SW480 (cell line): ENCODE measurements at places on chromosomes 11 and 22.

GRCh38 chr22:26642465-26643417 lies 14.6 kb upstream of the MIAT start:
- DNase-seq: no peak

- no peak for DNase-seq
Measured at GRCh38 chr11:64694026-64694755, 28.8 kb downstream of the NRXN2 start.

DNA sequence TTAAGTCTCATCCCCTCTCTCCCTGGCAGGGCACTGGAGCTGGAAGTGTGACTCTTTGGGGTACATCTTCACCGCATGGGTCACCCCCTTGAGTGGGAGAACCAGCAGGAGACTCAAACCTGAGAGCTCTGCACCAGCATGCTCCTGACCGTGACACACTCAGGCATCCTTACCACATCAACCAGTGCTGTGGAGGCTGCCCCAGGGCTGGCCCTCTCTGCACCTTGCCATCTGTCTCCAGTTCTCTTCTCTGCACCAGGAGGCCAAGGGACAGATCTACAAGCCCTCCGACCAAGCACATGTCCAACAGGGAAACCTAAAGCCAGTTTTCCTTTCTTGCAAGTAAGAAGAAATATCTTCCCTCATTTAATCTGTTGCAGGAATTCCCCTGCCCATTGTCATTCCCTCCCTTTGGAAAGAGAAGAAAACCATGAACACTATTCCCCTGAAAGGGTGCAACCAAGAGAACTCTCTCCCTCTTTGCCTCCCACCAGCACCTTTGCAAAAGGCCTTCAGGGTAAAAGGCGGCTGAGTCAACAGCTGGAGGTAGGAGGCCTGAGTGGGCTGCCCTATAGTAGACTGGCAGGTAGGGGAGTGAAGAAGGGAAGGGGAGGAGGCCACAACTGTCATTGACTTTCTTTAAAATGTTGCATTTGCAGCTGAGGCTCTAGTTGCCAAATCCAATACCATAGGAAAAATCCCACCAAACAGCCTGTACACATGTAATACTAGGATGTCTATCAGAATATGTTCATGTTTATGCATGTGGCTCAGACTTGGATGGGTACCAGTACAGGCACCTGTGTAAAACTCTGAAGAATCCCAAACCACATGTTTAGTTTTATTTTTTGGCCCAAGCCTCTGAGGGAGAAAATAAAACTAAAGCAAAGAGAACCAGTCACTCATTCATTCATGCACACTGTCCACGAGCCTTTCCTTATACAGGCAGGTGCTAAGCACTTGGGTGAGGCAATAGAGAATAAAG lies 117.0 kb downstream of the WT1 start:
- no peak for DNase-seq

GRCh38 chr22:37965940-37966664 lies 12.6 kb downstream of the POLR2F start:
- DNase-seq: no peak

DNA sequence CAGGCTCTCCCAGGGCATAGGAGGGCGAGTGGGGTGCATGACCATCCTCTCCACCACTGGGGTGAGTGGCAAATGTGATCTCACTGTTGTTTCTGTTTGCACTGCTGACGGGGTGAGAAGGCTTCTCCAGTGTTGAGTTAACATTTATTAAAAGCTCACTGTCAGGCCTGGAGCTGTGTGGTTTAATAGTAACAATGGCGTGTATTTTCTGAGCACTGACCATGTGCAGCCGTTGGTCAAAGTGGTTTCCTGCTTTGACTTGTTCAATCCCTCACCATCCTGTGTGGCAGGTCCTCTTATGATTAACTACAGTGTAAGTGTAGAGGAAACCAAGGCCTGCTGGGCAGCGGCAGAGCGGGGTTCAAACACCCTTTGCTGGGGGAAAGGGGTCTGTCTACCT lies 4.4 kb downstream of the A4GALT start:
- no peak for DNase-seq

DNA sequence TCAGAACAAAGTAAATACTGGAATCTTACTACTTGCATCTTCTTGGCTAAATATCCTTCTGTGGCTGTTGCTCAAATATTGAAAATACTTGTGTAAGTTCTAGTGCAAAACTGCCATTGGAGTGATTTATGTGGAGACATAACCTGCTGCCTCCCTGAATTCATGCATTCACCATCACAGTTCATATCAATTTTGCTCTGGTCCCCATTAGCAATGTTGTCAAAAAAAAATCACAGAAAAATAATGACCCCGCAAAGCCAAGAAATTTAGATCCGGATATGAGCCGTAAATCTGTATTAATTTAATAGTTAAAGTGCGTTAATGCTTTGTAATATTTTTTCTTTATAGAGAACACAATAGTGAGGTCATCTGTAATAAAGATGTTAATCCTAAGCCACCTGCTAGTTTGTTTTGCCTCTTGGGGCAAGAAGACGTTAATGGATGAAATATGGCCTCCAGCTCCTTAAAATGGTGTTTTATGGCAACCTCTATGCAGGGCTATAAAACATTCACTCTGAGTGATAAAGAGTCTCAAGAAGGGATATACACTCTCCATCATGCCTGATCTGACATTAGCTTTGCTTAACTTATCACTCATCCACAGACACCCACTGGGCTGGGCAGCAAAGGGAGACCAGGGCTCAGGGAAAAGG lies 255.9 kb downstream of the INSC start:
- DNase-seq: no peak

GRCh38 chr11:61411589-61411988 lies 18.2 kb downstream of the CPSF7 start:
- DNase-seq: no peak

DNA sequence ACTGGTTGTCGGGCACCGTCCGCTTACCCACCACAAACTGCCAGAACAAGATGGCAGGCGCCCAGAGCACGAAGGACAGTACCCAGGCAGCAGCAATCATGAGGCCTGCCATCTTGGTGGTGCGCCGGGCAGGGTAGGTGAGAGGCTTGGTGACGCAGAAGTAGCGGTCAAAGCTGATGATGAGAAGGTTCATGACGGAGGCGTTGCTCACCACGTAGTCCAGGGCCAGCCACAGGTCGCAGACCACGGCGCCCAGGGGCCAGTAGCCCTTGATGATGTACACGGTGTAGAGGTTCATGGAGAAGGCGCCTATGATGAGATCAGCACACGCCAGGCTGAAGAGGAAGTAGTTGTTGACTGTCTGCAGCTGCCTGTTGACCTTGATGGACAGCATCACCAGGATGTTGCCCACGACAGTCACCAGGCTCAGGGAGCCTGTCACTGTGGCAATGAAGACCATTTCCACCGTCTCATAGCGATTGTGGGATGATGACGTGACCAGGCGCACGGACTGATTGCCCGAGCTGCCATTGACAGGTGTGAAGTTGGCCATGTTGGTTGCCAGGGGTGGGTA lies 4.6 kb downstream of the MDK start:
- no peak for DNase-seq

GRCh38 chr11:67411785-67412152 lies 3.7 kb upstream of the CARNS1 start:
- DNase-seq: no peak

GRCh38 chr11:83933008-83933407 lies 646.8 kb upstream of the CCDC90B start:
- DNase-seq: no peak

GRCh38 chr11:8336356-8337129 lies 72.9 kb upstream of the LMO1 start:
- no peak for DNase-seq

GRCh38 chr11:46603704-46604308 lies 10.0 kb upstream of the AMBRA1 start:
- DNase-seq: no peak

GRCh38 chr11:73185680-73186293 lies 32.3 kb upstream of the P2RY2 start:
- DNase-seq: no peak

DNA sequence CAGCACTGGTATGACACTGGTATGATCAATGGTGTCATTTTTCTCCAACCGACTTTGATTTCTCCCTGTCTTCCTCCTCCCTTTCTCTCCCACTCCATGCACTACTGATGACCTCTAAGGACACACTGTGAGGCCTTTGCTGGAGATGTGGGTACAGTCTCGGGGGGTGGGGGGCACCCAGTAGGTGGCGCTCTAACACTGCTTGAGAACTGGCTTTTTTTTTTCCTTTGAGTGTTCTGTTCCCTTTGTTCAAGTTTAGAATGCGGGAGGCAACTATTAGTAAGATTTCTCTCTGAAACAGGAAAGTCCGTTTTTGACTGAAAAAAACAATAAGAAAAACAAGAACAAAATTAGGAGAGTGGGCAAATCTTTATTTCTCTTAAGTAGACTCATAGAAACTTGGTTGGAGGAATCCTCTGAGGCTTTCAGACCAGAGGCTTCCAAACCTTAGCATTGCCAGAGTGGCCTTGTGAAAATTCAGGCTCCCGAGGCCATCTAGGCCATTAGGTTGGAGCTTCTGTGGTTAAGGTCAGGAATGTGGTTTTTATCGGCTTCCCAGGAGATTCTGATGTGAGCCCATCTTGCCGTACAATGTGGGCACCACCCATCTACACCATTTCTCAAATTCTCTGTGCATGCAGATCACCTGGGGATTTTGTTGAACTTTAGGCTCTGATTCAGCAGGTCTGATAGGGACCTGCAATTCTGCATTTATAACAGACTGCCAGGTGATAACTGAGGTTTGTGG lies 43.2 kb downstream of the PANX1 start:
- peak; percentile 28 for DNase-seq

DNA sequence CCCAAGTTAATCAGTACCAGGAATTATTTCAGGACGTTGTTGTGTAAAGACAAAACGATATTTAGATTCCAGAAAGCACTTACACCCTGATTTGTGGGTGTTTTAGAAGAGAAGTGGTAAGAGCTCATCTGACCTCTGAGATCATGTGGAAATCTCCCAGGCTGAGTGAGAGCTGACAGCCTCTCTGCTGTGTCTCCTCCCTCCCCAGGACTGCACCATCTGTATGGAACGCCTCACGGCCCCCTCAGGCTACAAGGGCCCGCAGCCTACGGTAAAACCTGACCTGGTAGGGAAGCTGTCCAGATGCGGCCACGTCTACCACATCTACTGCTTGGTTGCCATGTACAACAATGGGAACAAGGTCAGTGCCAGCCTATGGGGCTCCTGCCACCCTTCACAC lies 20.0 kb downstream of the DTX4 start:
- DNase-seq: no peak

DNA sequence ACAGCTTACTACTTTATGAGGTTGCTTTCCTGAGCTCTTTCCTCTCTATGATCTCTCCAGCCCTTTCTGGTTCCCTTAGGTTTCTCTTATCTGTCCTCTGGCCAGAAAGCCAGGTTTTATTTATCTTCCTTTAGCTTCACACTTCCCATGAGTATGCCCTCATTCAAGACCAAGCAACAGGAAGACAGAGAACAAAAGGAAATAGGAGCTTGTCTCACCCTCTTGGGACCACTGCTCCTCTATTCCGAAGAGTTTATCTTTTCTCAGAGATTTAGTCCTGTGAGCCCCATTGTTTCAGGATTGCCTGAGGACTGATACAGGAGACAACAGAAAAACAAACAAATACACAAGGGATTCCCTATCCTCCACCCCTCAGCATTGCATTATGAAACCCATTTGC lies 62.4 kb upstream of the CCDC179 start:
- DNase-seq: no peak

DNA sequence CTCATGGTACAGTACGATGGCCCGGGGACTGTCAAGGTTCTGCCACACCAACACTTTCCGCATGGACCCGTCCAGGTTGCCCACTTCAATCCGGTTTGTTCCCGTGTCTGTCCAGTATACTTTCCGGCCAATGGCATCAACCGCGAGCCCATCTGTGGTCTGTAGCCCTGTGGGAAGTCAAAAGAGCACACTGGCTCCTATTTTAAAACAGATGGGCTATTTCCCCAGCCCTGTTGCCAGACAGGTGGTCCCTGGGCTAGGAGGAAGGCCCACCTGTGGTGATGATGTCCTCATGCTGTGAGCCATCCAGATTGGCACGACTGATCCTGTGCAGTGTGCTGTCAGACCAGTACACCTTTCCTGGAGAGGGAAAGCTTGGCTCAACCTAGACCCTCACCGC lies 30.4 kb upstream of the CKAP5 start:
- DNase-seq: no peak

GRCh38 chr11:40434926-40435325 lies 1024.5 kb downstream of the LRRC4C start:
- DNase-seq: no peak

- DNase-seq: no peak
Measured at GRCh38 chr22:38289583-38290082, 16.8 kb upstream of the TMEM184B start.

GRCh38 chr11:36385121-36385970 lies 89.3 kb downstream of the PRR5L start:
- DNase-seq: no peak

GRCh38 chr11:68912254-68912653 lies 8.6 kb downstream of the IGHMBP2 start:
- DNase-seq: no peak

GRCh38 chr11:47468598-47469214 lies 19.8 kb upstream of the RAPSN start:
- no peak for DNase-seq

DNA sequence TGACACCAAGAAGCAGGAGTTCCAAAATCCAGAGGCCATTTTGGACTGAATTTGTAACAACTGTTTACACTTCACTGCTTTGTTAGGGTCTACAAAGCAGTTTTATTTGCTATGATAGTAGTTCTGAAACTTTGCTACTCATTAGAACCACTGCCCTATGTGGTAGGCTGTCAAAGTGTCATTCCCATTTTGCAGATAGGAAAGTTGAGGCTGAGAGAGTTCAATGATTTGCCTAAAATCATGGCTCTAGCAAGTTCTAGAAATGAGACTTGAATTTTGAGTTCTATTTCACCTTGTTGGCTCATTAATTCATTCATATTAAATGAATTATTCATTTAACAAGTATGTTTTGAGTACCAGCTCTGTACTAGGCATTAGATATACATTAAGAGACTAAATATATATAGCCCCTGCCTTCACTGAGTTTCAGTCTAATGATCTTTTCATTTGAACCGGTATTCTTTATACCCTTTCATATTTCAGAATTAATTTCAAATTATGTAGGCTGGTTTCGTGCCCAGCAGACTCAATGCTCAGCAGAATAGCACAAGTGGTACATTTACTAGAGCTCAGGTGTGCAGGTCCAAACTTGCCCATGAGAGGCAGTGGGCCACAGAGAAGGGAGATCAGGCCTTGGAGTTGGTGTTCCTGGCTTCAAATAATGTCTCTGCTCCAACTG lies 93.5 kb downstream of the ME3 start:
- DNase-seq: no peak

DNA sequence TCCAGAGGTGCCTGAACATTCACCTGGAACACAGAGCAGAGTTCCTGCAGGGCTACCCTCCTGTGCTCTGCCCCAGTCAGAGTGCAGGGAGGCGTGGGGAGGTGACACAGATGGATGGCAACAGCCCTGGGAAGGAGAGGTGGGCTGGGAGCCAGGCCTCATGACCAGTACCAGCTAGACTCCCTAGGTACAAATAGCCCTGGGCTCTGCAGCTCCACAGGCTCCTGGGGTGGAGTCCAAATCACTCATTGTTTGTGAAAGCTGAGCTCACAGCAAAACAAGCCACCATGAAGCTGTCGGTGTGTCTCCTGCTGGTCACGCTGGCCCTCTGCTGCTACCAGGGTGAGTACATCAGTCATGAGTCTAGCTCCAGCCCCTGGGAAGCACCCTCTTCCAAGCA lies at the start of gene SCGB1D2:
SCGB1D2 (plus strand) TSS at position 219 of the 400 bp plus-strand sequence; CDS start at position 288, 69 bp downstream.
- DNase-seq: peak; percentile 22
